ENCODE measurements at places on chromosomes 2 and 18.
A peak's percentile ranks its signal among the peaks of the same experiment; 100 is the strongest.

- no peak for DNase-seq
Measured at GRCh38 chr2:241931084-241931975, 61.8 kb downstream of the RTP5 start.

DNA sequence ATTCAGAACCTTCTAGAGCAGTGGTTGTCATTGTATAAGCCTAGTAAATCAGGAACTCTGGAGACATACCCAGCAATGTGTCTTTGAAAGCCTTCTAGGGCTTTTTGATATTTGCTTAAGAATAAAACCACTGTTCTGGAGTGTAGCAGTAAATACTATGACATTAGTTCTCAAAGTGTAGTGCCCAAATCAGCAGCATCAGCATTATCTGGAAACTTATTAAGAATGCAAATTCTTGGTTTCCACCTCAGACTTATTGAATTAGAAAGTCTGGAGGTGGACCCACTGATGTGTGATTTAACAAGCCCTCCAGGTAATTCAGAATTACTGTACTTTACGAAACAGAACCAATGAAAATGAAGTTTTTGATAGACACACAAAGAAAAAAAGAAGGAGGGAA lies 509.7 kb downstream of the SUCLG1 start:
- no peak for DNase-seq

DNA sequence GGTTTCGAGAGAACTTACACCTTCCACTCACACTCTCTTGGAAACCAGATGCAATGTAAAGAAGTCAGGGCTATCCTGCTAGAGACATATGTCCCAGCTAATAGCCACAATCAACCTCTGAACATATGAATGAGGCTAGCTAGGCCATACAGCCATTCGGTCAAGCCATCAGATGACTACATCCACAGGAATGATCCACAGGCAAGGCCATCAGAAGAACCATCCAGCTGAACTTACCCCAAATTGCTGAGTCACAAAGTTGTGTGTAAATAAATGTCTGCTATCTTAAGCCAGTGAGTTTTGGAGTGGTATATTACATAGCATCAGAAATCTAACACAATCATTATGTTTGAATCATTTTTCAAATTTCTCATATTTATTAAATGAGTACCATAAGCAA lies 5.2 kb upstream of the SPAST start:
- DNase-seq, result no peak

- no peak for DNase-seq
Measured at GRCh38 chr2:100924520-100925451, 77.3 kb upstream of the RPL31 start.

DNA sequence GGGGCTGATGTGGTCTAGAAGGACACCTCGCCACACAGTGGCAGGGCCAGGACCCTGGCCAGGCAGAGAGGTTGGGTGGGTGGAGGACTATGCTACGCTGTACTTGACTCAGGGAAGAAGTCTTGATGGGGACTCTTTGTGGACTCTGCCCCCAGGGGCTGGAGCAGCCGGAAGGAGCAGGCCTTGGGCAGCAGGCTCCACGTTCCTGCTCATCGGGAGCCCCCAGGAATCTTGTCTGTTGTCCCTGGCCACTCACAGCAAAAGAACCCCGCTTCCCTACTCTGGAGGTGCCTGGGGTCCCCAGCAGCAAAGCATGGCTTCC lies 79.0 kb downstream of the POLR1A start:
- no peak for DNase-seq

- DNase-seq, result peak; percentile 26
Measured at GRCh38 chr2:121076885-121077549, 208.0 kb downstream of the TFCP2L1 start.

Data from activated T-helper 1 cell treated with anti-CD3 and anti-CD28 coated beads, Interleukin-2, amount 50 U/mL, for 16 hours (primary cell).